Hematopoietic multipotent progenitor cell treated with erythropoietin and hydrocortisone succinate and interleukin-3 and kit ligand, for 4 days (in vitro differentiated cells): ENCODE measurements at places on chromosomes 2 and 18.

- no peak for DNase-seq
These were observed 335.2 kb downstream of the IRS1 start for GRCh38 chr2:226464380-226464779.

DNA sequence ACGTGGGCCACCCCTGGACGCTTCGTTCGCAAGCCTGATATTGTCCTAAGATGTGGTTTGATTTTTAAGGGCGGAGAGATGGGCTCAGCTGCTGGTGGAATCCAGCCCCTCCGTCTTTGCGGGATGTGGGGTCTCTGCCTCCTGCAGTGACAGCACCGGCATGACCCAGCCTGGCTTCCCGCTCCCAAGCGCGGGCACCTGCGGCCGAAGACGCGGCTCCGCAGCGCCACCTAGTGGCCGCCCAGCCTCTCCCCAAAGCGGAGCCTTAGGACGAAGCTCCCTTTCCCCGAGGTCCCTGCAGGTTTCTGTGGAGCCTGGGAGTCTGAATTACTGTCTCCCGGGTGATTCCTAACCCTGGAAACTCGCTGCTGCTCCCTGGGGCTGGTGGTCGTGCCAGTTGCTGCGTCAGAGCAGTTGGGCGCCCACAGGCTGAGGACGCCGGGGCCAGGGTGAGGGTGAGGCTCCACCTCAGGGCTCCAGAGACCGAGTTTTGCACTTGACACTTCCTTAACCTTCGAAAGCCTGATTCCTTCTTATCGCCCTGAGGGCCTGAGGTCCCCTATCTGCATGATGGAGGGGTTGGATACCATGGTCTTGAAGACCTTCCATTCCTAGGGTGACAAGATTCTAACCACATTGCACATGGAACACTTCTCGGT, 137.5 kb downstream of the TPO start:
- DNase-seq: peak; percentile 65

- no peak for DNase-seq
These were observed 108.3 kb downstream of the MTCL1 start for GRCh38 chr18:8813611-8814010.

DNA sequence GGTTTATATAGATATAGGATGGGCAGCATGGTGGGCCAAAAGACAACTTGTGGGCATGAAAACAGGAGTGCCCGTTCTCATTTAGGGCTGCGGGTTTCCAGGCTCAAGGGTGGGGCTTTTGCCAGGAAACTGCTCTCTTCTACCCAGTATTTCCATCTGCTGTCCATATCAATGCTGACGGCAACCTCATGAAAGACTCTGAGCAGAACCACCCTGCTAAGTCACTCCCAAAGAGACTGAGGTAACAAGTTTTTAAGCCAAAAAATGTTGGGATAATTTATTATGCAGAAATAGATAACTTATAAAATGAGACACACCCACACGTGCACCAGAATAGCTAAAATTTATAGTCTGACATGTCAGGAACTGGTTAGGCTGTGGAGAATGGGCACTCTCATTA, 36.1 kb upstream of the MPPE1 start:
- DNase-seq: peak; percentile 70

- DNase-seq: peak; percentile 47
These were observed 213.9 kb downstream of the ANAPC1 start for GRCh38 chr2:111669928-111670695.

- no peak for DNase-seq
These were observed 258.0 kb downstream of the GLI2 start for GRCh38 chr2:120993661-120994060.

DNA sequence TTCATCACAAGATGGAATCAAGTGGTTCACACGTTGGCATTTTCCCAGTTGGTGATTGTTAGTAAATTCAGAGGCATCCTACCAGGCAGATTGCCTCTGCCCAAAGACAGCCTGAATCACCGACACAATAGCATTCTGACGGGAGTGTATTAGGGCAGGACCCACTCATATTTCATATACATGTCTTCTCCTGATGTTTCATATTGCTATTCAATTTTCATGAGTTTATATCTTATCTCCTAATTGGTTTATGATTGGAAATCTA, 14.5 kb upstream of the BMP10 start:
- no peak for DNase-seq

GRCh38 chr18:77992057-77992456, 742.4 kb downstream of the GALR1 start:
- no peak for DNase-seq

- DNase-seq: no peak
These were observed 71.2 kb downstream of the FIGN start for GRCh38 chr2:163664610-163665009.

DNA sequence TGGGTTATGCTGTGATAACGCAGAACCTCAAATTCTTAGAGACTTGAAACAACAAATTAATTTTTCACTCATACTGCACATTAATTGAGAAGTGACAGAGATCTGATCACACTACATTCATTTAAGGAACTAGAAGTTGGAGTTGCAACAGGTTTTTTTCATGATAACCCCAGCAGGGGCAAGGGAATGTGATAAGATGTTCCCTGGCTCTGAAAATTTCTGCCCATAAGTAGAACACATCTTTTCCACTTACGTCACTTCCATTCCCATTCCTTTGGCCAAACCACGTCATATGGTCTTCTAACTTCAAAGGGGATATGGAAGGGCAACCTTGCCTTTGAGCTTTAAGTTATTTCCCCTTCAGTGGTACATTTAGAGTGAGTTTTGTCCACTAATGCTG, 29.7 kb upstream of the PSME4 start:
- peak; percentile 88 for DNase-seq
